ENCODE measurements at places on chromosomes 2 and 18. TPM values are rescaled to one million over a fixed set of nuclear protein-coding genes. Genes with fewer than 3 reads are reported as not detected.

DNA sequence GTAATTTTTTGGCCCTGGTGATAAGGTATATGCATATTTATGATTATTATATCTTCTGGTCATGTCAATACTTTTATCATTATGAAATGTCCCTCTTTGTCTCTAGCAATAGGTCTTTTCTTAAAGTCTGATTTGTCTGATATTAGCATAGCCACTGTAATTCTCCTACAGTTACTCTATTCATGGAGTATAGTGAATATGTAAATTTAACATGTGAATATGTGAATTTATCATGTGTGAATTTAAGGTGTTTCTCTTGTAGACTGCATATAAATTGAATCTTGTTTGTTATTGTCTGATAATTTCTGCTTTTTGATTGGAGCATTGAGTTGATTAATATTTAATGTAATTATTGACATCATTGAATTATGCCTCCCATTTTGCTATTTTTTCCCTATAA is 259.4 kb downstream of the HRH4 start:
- H3K27me3 ChIP-seq = no peaks in the 10 kb centered on the region
- no peaks in the 10 kb centered on the region for H3K36me3 ChIP-seq
- H3K27ac ChIP-seq = no peak overlapping the region
- H3K4me1 ChIP-seq = no peaks in the 10 kb centered on the region
- no peak overlapping the region for H3K4me3 ChIP-seq

DNA sequence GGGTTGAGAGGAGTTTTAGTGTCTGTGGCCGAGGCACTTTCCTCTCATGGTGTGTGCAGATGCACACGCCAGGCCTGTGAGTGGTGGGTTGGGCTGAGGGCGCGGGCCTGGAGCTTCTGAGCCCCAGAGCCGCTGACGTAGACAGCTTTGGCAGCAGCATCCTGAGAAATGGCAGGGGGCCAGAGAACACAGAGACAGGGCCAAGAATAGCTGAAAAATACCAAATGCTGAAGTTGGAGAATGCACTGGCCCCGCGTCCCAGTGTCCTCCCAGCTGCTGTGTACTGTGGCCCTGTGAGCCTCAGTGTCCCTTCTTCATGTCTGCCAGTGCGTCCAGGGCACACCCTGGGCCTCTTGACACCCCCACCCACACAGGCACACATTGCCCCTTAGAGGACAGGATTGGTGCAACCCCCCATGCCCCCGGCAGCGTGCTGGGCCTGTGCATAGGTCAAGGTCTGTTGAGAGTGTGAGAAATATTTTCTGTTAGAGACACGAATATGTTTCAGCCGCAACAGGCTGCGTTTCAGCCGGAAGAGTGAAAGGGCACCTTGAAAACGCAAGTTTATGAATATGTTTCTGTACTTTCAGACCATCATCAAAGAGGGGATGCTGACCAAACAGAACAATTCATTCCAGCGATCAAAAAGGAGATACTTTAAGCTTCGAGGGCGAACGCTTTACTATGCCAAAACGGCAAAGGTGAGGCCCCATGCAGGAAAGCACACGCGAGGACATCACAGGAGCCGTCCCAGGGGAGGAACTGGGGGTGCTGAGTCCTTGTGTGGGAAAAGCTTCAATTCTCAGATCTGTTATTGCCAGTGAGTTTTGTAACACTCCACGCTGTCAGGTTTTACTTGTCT is 33.6 kb downstream of the DGKD start:
- H3K27ac ChIP-seq = peak overlapping the region; percentile 58
- DNase-seq = peak; percentile 91
- peak overlapping the region; percentile 31 for H3K4me3 ChIP-seq
- H3K36me3 ChIP-seq = no peaks in the 10 kb centered on the region
- peaks cover 23% of the 10 kb centered on the region for H3K4me1 ChIP-seq
- H3K27me3 ChIP-seq = no peaks in the 10 kb centered on the region

GRCh38 chr2:128134573-128134972 is 43.6 kb downstream of the UGGT1 start:
- H3K27ac ChIP-seq = no peak overlapping the region
- no peak overlapping the region for H3K4me3 ChIP-seq
- H3K27me3 ChIP-seq = no peaks in the 10 kb centered on the region
- H3K36me3 ChIP-seq = peaks cover 46% of the 10 kb centered on the region
- H3K4me1 ChIP-seq = no peaks in the 10 kb centered on the region

DNA sequence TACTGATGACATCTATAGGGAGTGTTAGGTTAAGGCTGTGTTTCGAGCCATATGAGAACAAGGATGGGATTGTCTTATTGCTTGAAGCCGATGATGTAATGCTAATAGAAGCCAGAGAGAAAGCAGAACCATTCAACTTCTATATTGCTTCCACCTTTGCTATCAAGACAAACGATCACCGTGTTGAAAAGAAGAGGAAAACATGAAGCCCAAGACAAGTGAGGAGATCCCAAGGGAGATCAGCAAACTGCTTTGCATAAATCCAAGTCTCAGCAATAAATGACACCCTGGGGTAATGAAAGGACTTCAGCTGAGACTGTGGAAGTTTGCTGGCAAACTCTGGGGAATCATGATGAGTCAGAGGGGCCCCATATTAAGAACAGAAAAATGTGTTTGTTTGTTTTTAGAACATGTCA is 206.2 kb downstream of the NCKAP5 start:
- H3K4me1 ChIP-seq = peaks cover 10% of the 10 kb centered on the region
- DNase-seq = peak; percentile 68
- H3K27me3 ChIP-seq = no peaks in the 10 kb centered on the region
- peak overlapping the region; percentile 36 for H3K4me3 ChIP-seq

GRCh38 chr18:64275593-64276300 is 126.9 kb upstream of the LINC00305 start:
- H3K27ac ChIP-seq = no peak overlapping the region
- no peaks in the 10 kb centered on the region for H3K4me1 ChIP-seq
- H3K27me3 ChIP-seq = no peaks in the 10 kb centered on the region
- H3K36me3 ChIP-seq = no peaks in the 10 kb centered on the region
- no peak for DNase-seq

DNA sequence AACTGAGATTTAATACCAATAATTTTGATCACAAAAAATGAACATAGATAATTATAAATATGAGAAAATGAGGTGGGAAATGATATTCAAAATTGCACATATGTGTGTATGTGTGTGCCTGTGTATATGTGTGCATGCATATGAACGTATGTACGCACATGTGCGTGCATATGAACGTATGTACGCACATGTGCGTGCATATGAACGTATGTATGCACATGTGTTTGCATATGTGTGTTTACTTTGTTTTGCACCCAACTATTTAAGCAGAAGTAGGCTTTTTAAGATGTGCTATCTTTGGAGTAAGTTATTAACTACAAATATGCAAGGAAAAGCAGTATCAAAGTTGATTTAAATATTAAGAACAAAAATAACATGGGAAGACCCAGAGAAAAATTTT is 484.3 kb downstream of the EPHA4 start:
- no peaks in the 10 kb centered on the region for H3K4me1 ChIP-seq
- no peaks in the 10 kb centered on the region for H3K36me3 ChIP-seq
- H3K4me3 ChIP-seq = no peak overlapping the region
- no peak overlapping the region for H3K27ac ChIP-seq

DNA sequence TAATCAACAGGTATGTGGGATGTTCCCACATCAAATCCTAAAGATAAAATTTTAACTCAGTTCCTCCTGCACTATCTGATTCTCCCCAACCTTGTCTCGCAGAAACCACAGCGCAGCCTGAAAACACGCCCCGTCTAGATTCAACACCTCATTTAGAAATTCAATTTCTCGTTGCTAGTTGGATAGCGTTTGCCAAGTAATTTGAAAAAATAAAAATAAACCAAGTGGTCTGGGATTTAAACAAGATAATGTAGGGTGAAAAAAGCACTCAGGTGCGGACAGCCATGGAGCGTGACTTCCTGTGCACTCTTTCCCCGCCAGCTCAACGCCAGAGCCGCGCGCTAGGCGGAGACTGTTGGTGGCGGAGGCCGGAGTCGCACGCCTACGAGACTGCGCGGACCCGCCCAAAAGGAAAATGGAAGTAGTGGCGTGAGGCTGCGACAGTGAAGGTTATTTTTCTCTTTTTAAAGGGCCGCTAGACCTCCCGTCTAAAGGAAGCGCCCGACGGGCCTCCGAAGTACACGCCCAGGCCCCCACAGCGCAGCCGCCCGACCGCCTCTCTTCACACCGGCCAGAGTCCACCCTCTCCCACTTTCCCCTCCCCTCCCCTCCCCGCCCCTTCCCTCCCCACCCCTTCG is 615 bp upstream of the CCNT2 start:
- no peak for DNase-seq
- H3K27ac ChIP-seq = peak overlapping the region; percentile 70
- H3K27me3 ChIP-seq = no peaks in the 10 kb centered on the region
- H3K36me3 ChIP-seq = no peaks in the 10 kb centered on the region

- no peaks in the 10 kb centered on the region for H3K36me3 ChIP-seq
- no peaks in the 10 kb centered on the region for H3K4me1 ChIP-seq
- no peak overlapping the region for H3K27ac ChIP-seq
- H3K4me3 ChIP-seq = no peak overlapping the region
These were observed 326.4 kb downstream of the THSD7B start for GRCh38 chr2:137091704-137092103.

ICOS gene
- not detected for total RNA-seq

CDH19 gene
- not detected for total RNA-seq

CRYBA2 gene
- total RNA-seq = not detected

RGPD8 gene
- 11.6 TPM for total RNA-seq

All from astrocyte (in vitro differentiated cells and primary cell).